ENCODE measurements at places on chromosomes 12 and 14.

DNA sequence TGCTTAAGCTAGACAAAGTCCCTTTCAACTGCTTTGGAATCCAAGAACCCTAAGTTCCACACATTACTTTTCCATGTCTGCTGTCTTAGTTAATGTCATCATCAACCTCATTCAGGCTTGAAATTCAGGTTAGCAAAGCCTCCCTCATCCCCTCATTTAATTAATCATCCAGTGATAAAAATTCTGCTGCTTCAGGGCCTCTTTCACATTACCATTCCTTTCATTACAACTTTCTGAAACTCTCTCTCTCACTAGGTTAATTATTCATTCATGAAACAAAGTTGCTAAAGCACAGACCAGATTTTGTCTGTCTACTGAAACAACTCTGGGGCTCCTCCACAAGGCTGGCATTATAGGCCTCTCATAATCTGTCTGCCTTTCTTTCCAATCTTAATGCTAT lies 9.4 kb upstream of the VTI1B start:
- DNase-seq: no peak

GRCh38 chr14:62093736-62094135 lies 331.5 kb downstream of the SNAPC1 start:
- DNase-seq: no peak

DNA sequence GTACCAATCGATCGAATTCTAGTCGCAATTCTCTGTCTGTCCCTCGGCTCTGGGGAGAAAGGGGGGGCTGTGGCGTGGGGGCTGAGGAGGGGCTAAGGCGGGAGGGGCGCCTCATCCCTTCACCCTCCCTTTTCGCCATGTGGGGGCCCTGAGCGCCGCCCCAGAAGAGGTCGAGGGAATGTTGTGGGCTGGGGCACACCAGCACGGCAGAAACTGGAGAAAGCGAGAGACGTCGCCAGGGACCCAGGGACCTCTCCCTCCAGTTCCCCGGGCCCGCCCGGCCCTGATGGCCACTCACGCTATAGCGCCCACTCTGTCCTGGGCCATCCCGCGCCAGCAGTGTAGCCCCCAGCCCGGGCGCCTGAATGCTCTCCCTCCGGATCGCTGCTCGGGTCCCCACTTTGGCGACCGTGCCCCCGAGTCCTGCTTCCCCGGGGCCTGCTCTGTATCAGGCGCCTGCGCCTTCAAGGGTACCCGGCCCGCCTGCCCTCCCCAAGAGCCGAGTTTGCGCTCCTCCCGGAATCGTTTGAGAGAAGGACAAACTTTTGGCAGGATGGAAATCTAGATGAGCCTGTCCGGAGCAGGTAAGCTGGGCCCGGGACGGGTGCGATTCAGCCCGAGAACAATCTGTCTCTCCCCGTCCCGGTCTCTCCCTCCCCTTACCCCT lies 62.6 kb downstream of the SMUG1 start:
- DNase-seq: no peak

- DNase-seq: no peak
These were observed 257.8 kb upstream of the ARHGAP5 start for GRCh38 chr14:31819281-31819680.

Measured in left lobe of liver (tissue), 2 donors.